Kidney tubule cell (primary cell): ENCODE measurements at places on chromosomes 11 and 22.

- DNase-seq, result no peak
These were observed 9.6 kb upstream of the SC5D start for GRCh38 chr11:121282886-121283502.

GRCh38 chr11:61783717-61784505 lies 8.5 kb downstream of the TMEM258 start:
- peak; percentile 48 for DNase-seq

DNA sequence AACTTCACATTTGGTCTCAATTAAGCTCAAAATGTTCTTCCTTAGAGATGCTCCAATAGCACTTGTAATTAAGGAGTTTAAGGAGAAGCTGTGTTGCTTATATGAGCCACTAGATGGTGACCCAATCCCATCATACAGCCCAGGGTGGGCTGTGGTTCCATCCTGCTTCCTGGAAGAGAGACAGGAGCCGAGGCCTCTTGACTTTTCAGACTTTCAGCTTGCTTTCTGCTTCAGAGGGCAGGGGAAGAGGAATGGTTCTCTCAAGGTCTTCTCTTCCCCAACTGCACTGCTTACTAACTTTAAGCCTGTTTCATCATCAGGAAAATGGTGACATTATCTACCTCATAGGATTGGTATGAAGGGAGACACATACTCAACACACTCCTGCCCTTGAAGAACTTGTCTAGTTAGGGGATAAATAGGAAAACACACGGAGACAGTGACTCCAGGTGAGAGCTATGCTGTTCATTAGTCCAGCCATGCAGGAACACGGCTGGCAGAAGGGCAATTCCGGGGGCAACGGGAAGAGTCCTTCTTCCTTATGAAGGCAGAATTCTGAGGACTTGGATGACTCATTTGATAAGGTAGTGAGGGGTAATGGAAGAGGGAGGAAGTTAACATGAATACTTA lies 20.1 kb downstream of the TMEM218 start:
- DNase-seq, result peak; percentile 94

DNA sequence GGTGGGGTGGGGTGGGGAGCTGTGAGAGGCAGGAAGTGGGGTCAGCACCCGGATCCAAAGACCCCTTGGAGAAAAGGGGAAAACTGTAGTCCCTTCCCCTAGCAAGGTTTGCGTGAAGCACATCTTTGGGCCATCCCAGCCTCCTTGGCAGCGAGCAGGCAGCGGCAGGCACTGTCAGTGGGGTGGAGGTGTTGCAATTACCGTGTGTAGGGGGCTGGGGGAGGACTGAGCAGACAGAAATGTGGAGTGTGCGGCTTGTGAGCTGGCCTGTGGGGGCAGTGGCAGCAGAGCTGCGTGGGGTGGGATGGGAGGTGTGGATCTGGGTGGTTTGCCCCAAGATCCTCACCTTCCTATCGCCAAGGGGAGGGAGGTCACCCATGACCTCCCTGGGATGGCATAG lies 16.4 kb downstream of the DAGLA start:
- no peak for DNase-seq

GRCh38 chr11:70326365-70326811 lies 55.9 kb downstream of the PPFIA1 start:
- DNase-seq, result no peak

GRCh38 chr11:114401311-114401710 lies 845 bp downstream of the RBM7 start:
- DNase-seq, result peak; percentile 2

GRCh38 chr22:42967933-42968332 lies 47.0 kb downstream of the PACSIN2 start:
- no peak for DNase-seq

- no peak for DNase-seq
These were observed 142.2 kb downstream of the HIPK3 start for GRCh38 chr11:33399421-33399820.
